Spleen (tissue), 13 donors: ENCODE measurements at places on chromosomes 2 and 18. TPM values are rescaled to one million over a fixed set of nuclear protein-coding genes. Genes with fewer than 3 reads are reported as not detected.

Gene ABCG8
- 0.20 TPM for total RNA-seq

DNA sequence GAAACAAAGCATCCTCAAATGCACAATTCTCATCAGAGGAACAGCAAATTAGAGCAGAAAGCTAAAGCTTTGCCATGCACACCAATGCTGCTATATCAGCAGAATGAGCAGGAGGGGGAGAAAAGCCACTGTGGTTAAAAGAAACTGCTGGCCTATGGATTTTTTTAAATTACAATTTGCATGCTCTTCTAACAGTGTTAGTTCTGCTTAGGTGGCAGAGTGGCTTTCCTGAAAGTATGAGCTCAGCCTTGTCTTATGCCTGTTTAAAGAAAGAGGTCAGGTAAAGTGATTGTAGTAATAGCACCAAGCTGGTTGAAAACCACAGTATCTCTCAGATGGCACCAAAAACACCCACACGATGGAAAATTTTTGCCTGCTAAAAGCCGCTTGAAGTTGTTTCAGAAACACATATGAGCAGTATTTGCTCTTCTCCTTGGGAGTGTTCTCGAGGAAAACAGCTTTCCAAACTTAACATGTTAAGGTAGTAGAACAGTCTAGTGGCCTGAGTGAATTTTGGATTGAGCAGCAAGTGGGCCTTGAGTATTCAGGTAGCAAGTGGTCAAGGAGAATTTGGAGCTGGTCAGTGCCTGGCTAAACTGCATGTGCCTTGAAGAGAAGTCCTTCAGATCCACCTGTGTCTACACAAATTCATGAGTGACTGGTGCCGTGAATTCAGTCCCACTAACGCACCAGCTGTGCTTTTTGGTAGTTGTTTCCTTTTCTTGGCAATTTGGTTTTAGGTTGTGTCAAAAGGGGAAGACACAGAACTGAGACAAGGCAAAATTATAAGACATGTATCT, 19.6 kb upstream of the NDUFV2 start:
- H3K27me3 ChIP-seq: no peaks in the 10 kb centered on the region
- peaks cover 23% of the 10 kb centered on the region for H3K4me1 ChIP-seq
- no peak for DNase-seq
- H3K27ac ChIP-seq: peak overlapping the region; percentile 55
- H3K4me3 ChIP-seq: no peak overlapping the region

- no peak overlapping the region for H3K4me3 ChIP-seq
- no peaks in the 10 kb centered on the region for H3K36me3 ChIP-seq
- H3K4me1 ChIP-seq: peaks cover 5% of the 10 kb centered on the region
- H3K27ac ChIP-seq: no peak overlapping the region
- no peak for DNase-seq
Observed at GRCh38 chr18:7646174-7646886, 79.2 kb downstream of the PTPRM start.

DNA sequence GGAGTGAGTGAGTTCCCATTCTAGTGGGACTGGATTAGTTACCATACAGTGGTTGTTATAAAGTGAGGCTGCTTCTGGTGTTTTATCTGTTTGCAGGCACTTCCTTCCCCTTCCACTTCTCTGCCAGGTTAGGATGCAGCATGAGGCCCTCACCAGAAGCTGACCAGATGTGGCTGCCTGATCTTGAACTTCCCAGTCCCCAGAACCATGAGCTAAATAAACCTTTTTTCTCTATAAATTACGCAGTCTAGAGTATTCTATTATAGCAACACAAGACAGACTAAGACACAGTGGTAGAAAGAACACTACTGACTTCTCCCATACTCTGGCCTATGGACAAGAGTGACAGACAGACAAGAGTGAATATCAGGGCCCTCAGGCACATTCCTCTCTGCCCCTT, 14.1 kb downstream of the LCT start:
- no peak overlapping the region for H3K27ac ChIP-seq
- H3K4me3 ChIP-seq: no peak overlapping the region
- DNase-seq: no peak
- no peaks in the 10 kb centered on the region for H3K36me3 ChIP-seq
- H3K27me3 ChIP-seq: no peaks in the 10 kb centered on the region

GRCh38 chr18:55252901-55253300, 293.6 kb upstream of the CCDC68 start:
- H3K27me3 ChIP-seq: no peaks in the 10 kb centered on the region
- no peak for DNase-seq
- peaks cover 23% of the 10 kb centered on the region for H3K4me1 ChIP-seq
- H3K36me3 ChIP-seq: peaks cover 15% of the 10 kb centered on the region

Gene HS1BP3
- total RNA-seq: 21.1 TPM

GRCh38 chr2:205198140-205198525, 484.2 kb upstream of the NRP2 start:
- no peaks in the 10 kb centered on the region for H3K27me3 ChIP-seq
- no peak for DNase-seq
- no peaks in the 10 kb centered on the region for H3K4me1 ChIP-seq
- no peaks in the 10 kb centered on the region for H3K36me3 ChIP-seq
- H3K27ac ChIP-seq: no peak overlapping the region
- no peak overlapping the region for H3K4me3 ChIP-seq
